ENCODE measurements at places on chromosomes 11 and 22.

GRCh38 chr11:108524422-108524821 lies 26.2 kb upstream of the POGLUT3 start:
- DNase-seq: no peak

DNA sequence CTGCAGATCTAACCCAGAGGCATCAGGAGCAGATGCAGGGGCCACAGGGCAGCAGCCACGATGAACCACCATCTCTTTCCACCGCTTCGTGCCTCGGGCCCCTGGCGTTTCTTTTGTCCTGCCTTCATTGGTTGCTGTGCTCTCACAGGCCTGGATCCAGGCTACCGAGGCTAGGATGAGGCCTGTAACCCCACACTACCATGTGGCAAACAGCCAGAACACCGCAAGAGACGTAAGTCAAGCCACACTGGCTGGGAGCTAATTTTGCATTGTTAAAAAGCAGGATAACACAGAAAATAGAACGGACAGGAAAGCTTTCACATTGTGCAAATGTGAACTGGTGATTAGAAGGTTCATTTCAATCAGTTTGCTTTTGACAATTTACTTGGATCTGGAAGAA lies 15.7 kb upstream of the ARFGAP3 start:
- DNase-seq: no peak

- no peak for DNase-seq
Measured at GRCh38 chr22:25849522-25849921, 107.5 kb downstream of the MYO18B start.

DNA sequence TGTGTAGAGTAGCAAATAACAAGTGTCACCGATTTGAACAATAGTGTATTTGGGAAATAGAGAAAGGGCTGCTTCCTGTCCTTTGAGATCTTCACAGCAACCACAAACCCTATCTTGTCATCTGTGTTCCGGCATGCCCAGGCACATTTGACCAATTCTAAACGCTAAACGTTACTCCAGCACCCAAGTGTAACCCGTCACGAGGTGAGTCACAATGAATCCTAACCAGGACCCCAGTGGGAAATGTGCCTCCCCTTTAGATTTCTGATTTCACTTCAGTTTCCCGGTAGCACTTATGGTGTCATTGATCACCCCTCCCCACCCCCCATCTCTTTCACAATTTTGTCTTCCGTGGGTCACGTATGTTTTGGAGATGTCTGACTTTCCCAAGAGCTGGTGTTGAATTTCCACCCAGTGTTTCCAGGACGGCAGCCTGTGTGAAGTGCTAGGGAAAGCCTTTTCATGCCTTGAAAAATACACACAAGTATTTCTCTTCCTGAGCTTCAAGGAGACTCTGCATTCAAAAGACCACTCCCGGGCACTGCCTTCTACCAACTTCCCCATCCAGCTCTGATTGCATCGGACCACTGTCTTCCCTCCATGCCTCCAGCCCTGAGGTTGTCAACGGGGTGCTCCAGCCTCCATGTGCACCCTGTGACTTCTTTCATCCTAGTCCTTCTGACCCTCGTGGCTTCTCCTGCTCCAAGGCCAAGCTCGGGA lies 10.5 kb upstream of the C11orf24 start:
- no peak for DNase-seq

GRCh38 chr11:116499396-116500003 lies 273.3 kb downstream of the BUD13 start:
- DNase-seq: no peak

DNA sequence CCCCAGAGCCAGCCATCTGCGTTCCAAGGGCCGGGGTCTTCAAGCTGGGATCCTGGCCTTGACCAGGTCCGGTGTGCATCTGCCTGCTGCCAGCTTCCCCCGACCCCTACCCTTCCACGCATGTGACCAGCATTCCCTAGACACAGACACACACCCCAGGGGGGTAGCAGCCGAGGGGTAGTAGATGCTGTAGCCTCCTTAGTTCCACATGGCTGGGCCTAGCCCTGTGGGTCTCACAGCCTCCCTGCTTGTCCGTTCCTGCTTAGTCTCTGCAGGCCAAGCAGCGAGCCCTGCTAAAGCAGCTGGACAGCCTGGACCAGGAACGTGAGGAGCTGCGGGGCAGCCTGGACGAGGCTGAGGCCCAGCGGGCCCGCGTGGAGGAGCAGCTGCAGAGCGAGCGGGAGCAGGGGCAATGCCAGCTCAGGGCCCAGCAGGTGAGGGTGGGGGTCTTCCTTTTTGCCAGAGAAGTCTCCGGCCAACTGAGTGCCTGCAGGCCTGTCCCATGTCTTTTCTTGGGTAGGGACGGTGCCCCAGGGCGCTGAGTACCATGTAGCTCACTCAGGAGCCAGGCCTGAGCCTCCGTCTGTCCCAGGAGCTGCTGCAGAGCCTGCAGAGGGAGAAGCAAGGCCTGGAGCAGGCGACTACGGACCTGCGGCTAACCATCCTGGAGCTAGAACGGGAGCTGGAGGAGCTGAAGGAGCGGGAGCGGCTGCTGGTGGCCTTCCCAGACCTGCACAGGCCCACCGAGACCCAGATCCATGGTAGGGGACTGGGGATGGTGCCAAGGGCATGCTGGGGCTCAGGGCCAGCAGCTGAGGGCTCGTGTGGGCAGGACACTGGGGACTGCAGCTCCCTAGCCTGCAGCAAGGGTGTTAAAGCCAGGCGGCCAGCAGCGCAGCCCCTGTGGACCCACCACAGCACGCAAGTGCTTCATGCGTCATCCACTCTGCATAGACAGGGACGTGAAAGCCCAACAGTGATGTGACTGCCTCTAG lies 13.6 kb downstream of the RNF215 start:
- DNase-seq: no peak

GRCh38 chr11:8382436-8383053 lies 118.9 kb upstream of the LMO1 start:
- DNase-seq: no peak

- DNase-seq: no peak
Measured at GRCh38 chr11:86355256-86355655, 19.4 kb upstream of the CCDC81 start.

GRCh38 chr11:94835594-94835927 lies 67.4 kb downstream of the AMOTL1 start:
- DNase-seq: no peak

DNA sequence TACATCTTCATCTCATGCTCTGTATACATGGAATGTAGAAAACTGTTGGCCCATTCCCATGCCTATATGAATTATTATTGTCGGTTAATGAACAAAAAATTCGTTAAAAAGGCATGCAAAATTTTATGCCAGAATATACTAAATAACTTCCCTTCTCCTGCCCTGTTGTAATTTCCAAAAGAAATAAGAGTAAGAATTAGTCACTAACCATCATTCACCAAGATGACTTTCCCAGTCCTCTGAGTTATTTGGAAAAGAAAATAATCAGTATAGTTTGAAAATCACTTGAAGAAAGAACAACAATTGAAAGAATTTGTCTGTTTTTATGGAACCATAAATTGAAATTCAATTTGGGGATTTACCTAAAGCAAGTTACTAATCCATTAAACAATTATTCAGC lies 1149.1 kb upstream of the RAG2 start:
- DNase-seq: no peak

- DNase-seq: no peak
Measured at GRCh38 chr11:23097891-23098290, 237.6 kb upstream of the CCDC179 start.

DNA sequence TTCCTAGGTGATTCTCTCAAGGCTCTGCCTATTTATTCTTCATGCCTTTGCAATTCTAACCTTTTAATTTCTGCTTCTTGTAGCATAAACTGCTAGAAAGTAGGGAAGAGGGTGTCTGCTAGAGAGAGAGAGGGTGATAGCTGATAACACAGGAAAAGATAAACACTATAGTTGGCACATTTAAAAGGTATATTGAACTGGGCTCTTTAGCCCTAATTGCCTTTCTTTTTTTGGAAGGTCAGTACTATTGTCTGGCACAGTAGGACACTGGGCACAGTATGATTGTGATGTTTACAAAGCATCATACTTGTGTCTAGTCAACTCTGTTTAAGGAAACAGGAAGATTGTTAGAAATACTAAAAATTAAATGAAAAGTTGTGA lies 33.3 kb downstream of the TEAD1 start:
- no peak for DNase-seq

GRCh38 chr11:5229356-5229755 lies 2.5 kb upstream of the HBB start:
- DNase-seq: no peak

GRCh38 chr11:72240461-72241290 lies 3.3 kb downstream of the PHOX2A start:
- DNase-seq: no peak

- DNase-seq: no peak
Measured at GRCh38 chr11:23772081-23772480, 724.8 kb upstream of the LUZP2 start.

DNA sequence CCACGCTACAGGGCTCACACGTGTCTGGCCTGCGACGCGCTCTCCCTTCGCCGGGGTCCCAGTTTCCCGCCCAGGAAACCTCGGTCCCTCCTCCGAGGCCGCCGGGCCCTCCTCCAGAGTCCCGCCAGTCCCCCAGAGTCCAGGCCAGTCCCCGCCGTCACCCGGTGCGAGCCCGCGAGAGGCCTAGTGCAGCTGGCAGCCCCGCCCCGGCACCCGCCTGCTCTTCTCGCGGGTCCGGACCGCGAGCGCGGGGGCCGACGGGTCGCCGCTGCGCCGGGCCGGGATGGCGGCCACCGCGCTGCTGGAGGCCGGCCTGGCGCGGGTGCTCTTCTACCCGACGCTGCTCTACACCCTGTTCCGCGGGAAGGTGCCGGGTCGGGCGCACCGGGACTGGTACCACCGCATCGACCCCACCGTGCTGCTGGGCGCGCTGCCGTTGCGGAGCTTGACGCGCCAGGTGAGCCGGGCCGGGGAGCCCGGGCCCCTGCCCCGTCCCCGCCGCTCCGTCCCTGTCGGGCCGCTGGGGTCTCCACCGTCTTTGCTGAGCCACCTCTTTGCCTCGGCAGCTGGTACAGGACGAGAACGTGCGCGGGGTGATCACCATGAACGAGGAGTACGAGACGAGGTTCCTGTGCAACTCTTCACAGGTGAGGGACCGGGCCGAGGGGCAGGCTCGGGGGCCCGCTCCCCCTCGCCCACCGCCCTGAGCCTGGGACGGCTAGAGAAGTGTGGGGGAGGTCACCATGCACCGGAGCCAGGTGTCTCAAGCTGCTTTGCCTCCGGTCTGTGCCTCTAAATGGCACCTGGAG lies at the start of gene PTPMT1:
TSS of gene PTPMT1 (plus strand) at position 260 of the 809 bp plus-strand sequence. CDS start at position 284, 24 bp downstream.
- peak; percentile 30 for DNase-seq

DNA sequence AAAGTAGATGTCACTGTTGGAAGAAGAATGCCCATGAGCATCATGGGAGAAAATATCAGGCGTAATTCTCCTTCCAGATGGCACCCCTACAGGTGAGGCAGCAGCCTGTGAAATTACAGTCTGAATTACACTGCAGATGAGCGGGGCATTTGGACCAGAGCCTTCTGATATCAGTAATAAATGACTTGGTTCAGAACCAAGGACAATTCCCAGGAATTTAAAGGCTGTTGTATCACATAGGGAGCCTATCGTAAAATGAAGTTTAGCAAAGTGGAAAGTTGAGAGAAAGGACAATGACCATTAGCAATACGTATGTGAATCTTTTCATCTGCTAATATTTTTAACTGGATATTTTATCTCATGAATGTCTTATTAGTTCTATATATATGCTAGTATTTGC lies 61.3 kb downstream of the PRMT3 start:
- no peak for DNase-seq

DNA sequence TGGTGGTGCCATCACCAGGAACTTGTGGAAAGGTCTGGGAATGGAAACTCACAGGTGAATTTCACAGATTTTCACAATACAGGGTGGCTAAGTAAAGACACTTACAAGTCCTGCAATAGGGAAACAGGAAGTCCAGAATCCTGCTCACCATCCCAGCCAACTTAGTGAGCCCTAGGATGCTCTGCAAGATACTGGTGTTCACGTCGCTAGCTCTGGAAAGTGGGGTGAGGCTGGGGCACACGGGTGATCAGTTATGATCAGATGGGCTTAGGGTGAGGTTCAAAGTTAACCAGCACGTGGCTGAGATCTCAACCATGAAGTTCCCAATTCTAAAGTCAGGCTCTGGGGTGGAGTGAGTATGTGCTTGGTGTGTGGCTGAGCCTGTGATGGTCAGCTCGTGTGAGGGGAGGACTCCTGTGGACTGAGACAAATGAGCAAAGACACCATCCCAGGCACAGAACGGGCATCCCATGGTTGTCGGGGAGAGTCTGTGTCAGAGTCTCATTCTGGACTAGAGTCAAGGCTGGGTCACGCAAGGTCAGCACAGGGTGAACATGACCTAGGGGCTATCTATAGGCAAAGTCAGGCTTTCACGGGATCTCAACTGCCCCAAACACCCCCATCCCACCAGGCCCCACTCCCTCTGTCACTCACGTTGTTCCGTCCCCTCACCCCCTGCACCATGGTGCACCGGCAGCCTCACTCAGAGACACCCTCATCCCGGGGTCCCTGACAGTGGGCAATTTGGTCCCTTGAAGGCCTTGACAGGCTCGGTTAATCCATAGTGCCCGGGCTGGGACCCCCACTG lies 23.9 kb downstream of the IGLL5 start:
- no peak for DNase-seq

DNA sequence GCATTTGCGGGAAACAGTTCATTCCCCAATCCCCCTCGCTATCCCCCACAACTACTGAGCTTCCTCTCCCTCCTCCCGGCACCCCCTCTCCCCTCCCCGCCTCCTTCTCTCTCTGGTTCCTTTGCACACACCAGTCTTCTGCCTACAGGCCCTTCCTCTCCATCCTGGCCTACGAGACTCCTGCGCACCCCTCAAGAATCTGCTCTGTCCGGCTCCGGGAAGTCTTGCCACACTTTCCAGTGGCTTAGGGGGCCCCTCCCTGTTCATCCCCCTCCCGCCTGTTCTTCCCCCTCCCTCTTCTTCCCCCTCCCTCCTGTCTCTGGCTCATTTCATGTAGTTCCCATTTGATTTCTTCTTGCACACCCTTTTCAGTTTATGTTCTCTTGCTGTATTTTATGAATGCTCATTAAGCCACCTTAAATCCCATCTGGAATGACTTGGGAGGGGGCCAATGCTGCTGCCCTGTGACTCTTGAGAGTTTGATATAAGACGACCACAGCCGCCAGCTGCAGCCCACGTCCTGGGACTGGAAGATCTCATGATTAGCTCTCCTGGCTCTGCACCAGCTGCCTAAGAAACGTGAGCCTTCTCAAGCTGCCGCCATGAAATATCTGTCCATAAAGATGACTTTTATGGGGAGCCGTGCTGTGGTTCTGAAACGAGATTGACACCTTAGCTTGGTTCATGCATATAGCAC lies 50.9 kb downstream of the RPS6KA4 start:
- no peak for DNase-seq

DNA sequence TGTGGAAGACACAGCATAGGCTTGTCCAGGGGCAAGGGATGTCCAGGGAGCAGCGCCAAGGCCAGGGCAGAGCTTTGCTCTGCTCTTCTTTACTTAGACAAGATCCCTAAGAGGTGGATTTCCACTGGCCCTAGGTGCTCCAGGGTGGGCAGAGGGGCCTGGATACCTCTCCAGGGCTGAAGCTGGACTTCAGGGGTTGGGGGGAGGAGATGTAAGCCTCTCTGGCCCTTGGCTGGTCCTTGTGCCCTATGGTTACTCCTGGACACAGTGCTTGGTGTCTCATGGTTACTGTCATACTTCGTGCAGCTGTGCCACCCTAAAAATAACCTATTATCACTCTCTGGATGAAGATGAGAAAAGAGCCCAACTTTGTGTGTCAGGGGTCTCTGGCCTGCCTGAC lies 12.9 kb upstream of the KCNJ11 start:
- no peak for DNase-seq

All from stimulated activated CD8-positive, alpha-beta memory T cell treated with anti-CD3 and anti-CD28 coated beads, Interleukin-4, amount 100 ng/mL, for 4 hours (primary cell).